ENCODE measurements at places on chromosomes 16 and 17. TPM values are rescaled to one million over a fixed set of nuclear protein-coding genes. Genes with fewer than 3 reads are reported as not detected.

DNA sequence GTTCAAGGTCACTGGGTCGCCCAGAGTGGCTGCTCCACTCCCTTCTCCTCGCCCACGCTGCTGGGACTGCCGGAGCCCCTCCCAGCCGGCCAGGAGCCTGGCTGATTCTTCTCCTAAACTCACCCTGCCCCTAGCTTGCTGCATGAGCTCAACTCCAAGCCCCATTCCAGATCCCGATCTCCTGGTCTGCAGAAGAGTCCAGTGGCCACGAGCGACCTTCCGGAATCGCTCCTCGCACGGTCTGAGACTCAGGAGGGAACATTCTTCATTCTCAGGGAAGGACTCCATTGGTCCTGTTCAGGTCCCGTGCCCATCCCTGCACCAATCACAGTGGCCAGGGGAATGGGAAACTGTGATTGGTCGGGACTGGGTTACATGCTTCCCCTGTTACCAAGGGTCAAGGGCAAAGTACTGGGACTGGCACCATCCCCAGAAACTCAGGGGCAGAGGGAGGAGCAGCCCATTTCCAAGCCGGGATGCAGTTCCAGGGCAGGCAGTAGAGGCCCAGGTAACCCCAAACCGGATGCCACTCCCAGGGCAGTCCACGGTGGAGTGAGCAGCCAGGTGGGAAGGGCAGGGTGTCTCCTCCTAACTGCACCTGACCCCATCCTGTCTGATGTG is 24.5 kb upstream of the CIBAR2 start:
- no peaks in the 10 kb centered on the region for H3K27me3 ChIP-seq
- no peak overlapping the region for H3K4me3 ChIP-seq
- no peaks in the 10 kb centered on the region for H3K36me3 ChIP-seq
- H3K27ac ChIP-seq: peak overlapping the region; percentile 85

DNA sequence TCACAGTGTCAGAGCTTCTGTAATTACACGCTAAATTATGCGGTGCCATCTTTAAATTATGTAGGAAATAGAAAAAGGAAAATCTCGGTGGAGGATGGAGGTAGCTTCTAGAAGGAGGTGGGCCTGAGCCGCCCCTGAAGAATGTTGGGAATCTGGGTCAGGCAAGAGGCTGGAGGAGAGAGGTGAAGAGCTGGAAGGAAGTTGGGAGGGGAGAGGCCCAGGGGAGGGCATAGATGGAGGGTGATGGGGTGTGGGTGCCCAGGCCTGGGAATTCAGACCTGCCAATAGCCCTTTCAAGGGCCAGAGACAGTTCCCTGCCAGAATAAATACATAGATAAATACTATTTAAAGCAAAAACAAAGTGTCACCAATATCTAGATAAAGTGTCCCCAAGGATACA is 415.0 kb upstream of the HSBP1 start:
- no peak overlapping the region for H3K4me3 ChIP-seq
- DNase-seq: no peak
- H3K27me3 ChIP-seq: no peaks in the 10 kb centered on the region

GRCh38 chr17:80964859-80965580 is 26.6 kb upstream of the CHMP6 start:
- no peak overlapping the region for H3K4me3 ChIP-seq
- H3K27me3 ChIP-seq: no peaks in the 10 kb centered on the region
- no peak for DNase-seq
- H3K27ac ChIP-seq: peak overlapping the region; percentile 59
- no peaks in the 10 kb centered on the region for H3K36me3 ChIP-seq
- H3K4me1 ChIP-seq: peaks cover 57% of the 10 kb centered on the region

DNA sequence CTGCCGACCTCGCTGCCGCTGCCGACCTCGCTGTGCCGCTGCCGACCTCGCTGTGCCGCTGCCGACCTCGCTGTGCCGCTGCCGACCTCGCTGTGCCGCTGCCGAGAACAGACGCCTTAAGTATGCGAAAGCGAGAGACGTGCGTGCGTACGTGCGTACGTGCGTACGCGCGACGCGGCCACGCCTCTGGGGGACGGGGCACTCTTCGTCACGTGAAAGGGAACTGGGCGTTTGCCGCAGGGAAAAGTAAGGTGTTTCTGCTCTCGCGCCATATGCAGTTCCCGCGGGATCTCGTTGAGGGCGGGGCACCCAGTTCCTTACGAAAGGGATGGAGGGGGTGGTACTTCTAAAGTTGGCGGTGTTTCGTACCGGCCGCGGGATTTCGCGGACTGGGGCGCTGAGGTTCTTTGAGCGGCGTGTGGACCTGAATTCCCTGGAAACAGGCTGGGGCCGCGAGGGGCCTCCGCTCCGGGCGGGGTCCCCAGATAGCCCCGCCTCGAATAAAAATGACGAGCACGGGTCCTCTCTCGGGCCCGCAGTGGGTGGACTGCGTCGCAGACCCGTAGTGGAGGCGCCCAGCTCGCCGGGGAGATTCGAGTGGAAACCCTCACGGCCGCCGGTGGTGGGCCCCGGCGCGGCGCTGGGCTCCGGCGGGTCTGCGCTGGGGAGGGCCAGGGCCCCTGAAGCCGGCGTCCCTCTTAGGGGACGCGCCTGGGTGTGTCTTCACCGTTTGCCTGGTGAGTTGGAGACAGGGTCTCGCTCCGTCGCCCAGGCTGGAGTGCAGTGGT is at the start of gene EIF4A3:
EIF4A3 (minus strand) TSS at position 94 of the 788 bp plus-strand sequence. CDS start 167 bp downstream, outside the sequence.
- no peaks in the 10 kb centered on the region for H3K27me3 ChIP-seq
- H3K4me1 ChIP-seq: peaks cover 33% of the 10 kb centered on the region
- peak; percentile 99 for DNase-seq
- peak within 1 kb of the TSS; percentile 98 for H3K27ac ChIP-seq
- H3K4me3 ChIP-seq: peak within 1 kb of the TSS; percentile 93
- peaks cover 20% of the 10 kb centered on the region for H3K36me3 ChIP-seq

DNA sequence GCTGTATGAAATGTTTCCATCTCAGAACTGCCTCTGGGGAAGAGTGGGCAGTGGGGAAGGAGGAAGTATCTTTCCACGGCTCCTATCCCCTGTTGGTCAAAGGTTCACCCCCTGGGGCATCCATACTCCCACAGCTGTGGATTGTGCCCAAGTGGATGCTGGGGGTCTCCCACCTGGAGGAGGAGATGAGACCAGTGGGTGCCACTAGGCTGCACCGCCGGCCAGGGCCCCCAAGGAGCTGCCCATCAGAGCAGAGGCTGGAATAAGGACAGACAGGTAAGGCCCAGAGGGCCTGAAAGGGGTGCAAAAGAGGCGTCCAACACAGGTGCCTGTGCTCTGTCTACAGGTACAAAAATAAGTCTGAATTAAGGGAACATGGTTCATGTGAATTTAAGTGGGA is 87.5 kb downstream of the WSCD1 start:
- H3K27me3 ChIP-seq: no peaks in the 10 kb centered on the region
- H3K36me3 ChIP-seq: no peaks in the 10 kb centered on the region
- no peak overlapping the region for H3K27ac ChIP-seq
- H3K4me1 ChIP-seq: no peaks in the 10 kb centered on the region
- no peak for DNase-seq

DNA sequence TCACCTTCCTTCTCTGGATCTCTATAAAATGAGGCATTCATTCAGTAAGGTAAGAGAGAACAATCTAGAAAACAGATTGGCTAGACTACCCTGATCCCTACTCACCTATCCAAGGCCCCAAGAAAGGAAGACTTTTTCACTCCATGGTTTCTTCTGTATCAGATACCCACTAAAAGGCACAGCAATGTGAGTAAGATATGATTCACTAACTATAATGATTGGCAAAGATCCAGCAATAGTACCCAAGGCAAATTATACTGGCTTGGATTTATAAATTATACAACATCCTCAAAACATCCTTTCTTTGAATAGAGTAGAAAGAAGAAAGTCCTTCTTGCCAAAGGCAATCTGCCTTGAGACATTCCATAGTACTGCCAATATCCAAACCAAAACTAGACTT is 1432.0 kb upstream of the GOT2 start:
- DNase-seq: no peak
- H3K4me3 ChIP-seq: no peak overlapping the region
- H3K27ac ChIP-seq: no peak overlapping the region
- H3K36me3 ChIP-seq: no peaks in the 10 kb centered on the region
- H3K27me3 ChIP-seq: no peaks in the 10 kb centered on the region

DNA sequence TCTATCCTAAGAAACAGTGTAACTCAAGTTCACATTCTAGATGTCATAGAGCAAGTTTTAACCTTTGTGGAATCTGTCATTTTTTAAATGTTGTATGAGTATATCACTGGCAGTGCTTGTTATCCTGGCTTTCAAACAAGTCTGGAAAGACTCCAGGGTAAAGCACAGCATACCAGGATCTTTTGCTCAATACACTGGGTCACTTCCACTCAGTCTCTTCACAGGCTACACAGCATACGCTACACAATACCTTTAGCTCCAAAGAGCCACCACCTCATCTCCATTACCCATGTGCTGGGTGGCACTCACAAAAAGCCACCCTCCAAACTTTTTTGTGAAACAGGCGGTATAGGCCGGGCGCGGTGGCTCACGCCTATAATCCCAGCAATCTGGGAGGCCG is 69.5 kb downstream of the PARN start:
- peaks cover 21% of the 10 kb centered on the region for H3K4me1 ChIP-seq
- H3K27me3 ChIP-seq: no peaks in the 10 kb centered on the region
- no peak overlapping the region for H3K27ac ChIP-seq
- DNase-seq: no peak
- H3K36me3 ChIP-seq: peaks cover 7% of the 10 kb centered on the region

DNA sequence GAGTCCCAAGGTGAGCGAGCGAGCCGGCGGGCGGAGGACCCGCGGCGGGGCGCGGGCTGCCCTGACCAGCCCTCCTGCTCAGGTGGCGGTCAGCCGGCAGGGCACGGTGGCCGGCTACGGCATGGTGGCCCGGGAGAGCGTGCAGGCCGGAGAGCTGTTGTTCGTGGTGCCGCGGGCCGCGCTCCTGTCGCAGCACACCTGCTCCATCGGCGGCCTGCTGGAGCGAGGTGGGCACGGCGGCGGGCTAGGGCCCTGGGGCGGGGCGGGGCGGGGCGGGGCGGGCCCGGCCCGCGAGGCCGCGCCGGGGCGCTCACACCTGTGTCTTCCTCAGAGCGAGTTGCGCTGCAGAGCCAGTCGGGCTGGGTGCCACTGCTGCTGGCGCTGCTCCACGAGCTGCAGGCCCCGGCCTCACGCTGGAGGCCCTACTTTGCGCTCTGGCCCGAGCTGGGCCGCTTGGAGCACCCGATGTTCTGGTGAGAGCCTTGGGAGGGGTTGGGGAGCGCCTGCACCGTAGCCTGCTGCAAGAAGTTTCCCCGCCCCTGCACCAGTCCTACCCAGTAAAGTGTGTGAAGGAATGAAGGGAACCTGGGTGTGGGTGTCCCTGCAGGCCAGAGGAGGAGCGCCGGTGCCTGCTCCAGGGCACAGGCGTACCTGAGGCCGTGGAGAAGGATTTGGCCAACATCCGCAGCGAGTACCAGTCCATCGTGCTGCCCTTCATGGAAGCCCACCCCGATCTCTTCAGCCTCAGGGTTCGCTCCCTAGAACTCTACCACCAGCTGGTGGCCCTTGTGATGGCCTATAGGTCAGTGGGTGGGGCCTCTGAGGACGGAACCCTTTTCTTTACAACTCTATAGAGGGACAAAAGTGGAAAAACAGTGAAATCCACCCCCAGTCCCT is 802 bp downstream of the SETD6 start:
- peaks cover 19% of the 10 kb centered on the region for H3K4me1 ChIP-seq
- H3K27ac ChIP-seq: peak overlapping the region; percentile 85
- no peaks in the 10 kb centered on the region for H3K27me3 ChIP-seq
- DNase-seq: peak; percentile 63
- H3K36me3 ChIP-seq: peaks cover 37% of the 10 kb centered on the region

DNA sequence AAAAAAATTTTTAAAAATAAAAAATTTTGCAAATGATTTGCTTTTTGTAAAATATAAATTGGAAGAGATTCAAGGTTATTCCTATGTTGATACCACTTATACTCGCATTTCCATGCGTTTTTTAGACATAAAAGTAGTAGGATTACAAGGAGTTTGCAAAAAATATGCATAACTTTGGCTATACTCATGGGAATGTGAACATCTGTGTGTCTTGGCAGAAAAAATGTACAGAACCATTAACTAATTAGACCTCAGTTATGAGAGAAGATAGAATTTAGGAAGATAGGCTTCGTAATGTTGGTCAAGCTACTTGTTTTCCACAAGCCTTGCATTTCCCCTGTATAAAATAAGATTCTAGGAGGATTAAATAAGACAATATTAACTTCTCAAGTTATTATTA is 61.1 kb upstream of the VPS4A start:
- no peaks in the 10 kb centered on the region for H3K27me3 ChIP-seq
- no peak overlapping the region for H3K27ac ChIP-seq
- H3K4me1 ChIP-seq: no peaks in the 10 kb centered on the region
- H3K36me3 ChIP-seq: no peaks in the 10 kb centered on the region
- no peak for DNase-seq

- H3K4me3 ChIP-seq: no peak overlapping the region
- DNase-seq: no peak
- H3K36me3 ChIP-seq: no peaks in the 10 kb centered on the region
- no peaks in the 10 kb centered on the region for H3K4me1 ChIP-seq
- H3K27ac ChIP-seq: no peak overlapping the region
Observed at GRCh38 chr17:77516902-77517301, 376.1 kb downstream of the SEC14L1 start.

GRCh38 chr17:67160791-67161190 is 84.2 kb downstream of the HELZ start:
- no peak for DNase-seq
- no peak overlapping the region for H3K4me3 ChIP-seq
- H3K4me1 ChIP-seq: no peaks in the 10 kb centered on the region
- H3K27ac ChIP-seq: no peak overlapping the region

GRCh38 chr16:85112364-85112763 is at the start of gene CIBAR2:
Gene CIBAR2, minus strand, starts transcription at chr16:85112472. Its CDS starts 120 bp downstream, at chr16:85112352.
- H3K27me3 ChIP-seq: no peaks in the 10 kb centered on the region
- no peak within 1 kb of the TSS for H3K27ac ChIP-seq
- no peaks in the 10 kb centered on the region for H3K4me1 ChIP-seq
- no peak for DNase-seq
- H3K4me3 ChIP-seq: no peak within 1 kb of the TSS

DNA sequence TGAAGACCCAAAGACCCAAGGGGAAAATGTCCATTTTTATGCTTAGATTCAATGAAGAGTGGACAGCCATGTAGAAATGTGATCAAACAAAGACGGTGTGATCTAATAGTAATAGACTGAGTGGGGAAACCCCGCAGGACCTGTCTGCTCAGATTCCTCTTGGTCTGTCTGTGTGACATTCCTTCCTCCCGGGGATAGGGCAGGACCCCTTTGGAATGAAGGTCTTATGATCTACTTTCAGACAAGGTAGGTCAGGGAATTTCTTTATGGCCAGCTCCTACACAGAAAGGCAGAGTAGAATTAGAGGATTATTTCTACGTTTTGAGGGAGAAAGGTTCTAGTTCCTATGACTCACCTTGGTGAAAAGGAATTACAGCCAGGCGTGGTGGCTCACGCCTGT is 267.6 kb downstream of the STX8 start:
- H3K36me3 ChIP-seq: no peaks in the 10 kb centered on the region
- no peaks in the 10 kb centered on the region for H3K27me3 ChIP-seq
- no peaks in the 10 kb centered on the region for H3K4me1 ChIP-seq
- no peak overlapping the region for H3K4me3 ChIP-seq
- no peak for DNase-seq

DNA sequence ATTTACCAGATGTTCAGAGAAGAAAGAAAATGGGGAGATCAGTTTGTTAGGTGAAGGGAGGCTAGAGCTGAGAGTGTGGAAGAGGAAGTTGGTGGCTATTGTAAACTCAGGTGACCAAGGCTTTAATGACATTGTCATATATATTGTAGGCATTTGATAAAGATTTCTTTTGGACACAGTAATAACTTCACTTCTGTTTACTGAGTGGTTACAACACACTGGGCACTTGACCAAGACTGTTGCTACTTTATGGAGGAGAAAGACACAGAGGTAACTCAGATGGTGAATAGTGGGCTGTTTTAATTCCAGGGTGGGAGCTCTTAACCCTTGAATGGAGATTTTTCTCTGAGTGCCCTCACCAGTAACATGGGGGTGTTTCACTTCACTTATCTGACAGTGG is 46.0 kb downstream of the TNRC6A start:
- no peak overlapping the region for H3K4me3 ChIP-seq
- H3K4me1 ChIP-seq: peaks cover 84% of the 10 kb centered on the region
- peak overlapping the region; percentile 80 for H3K27ac ChIP-seq
- no peaks in the 10 kb centered on the region for H3K27me3 ChIP-seq

The SUMO2 gene
- polyA plus RNA-seq: 130 TPM

The MT4 gene
- not detected for polyA plus RNA-seq

The CCDC78 gene
- not detected for polyA plus RNA-seq
